ENCODE measurements at places on chromosomes 2 and 18.
A peak's percentile ranks its signal among the peaks of the same experiment; 100 is the strongest.

- H3K4me1 ChIP-seq = no peaks in the 10 kb centered on the region
- DNase-seq = peak; percentile 92
- no peaks in the 10 kb centered on the region for H3K36me3 ChIP-seq
These were observed 28.9 kb downstream of the IL1R2 start for GRCh38 chr2:102020596-102021170.

GRCh38 chr2:65292461-65293011 is 64.9 kb downstream of the ACTR2 start:
- no peak overlapping the region for H3K4me3 ChIP-seq
- no peaks in the 10 kb centered on the region for H3K27me3 ChIP-seq
- no peak overlapping the region for H3K27ac ChIP-seq
- DNase-seq = no peak
- H3K36me3 ChIP-seq = no peaks in the 10 kb centered on the region
- H3K4me1 ChIP-seq = no peaks in the 10 kb centered on the region

GRCh38 chr18:13536578-13536977 is 189.8 kb downstream of the FAM210A start:
- peaks cover 2% of the 10 kb centered on the region for H3K4me1 ChIP-seq
- H3K27ac ChIP-seq = no peak overlapping the region
- H3K27me3 ChIP-seq = no peaks in the 10 kb centered on the region
- H3K36me3 ChIP-seq = no peaks in the 10 kb centered on the region
- H3K4me3 ChIP-seq = no peak overlapping the region

DNA sequence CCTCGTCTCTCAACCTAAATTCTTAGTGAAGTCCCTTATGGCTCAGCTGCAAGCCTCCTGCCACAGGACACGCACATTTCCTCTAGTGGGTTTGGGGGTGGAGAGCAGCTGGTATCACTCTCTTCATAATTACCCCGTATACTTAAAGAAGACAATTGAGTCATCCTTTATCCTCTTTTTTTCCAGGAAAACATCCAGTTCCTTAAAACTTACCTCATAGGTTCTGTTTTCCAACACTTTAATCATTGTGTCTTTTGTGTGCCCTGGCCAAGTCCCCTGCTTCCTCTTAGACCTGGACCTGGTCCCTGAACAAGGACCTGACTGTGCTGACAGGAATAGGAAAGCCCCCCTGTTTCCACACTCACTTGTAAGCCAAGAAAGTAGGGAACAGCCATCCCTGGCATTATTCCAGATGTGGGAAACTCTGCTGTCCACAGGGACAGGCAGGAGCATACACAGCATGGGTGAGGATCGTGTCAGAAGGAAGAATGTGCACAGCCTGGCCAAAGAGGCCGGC is 42.3 kb upstream of the MYO1B start:
- no peaks in the 10 kb centered on the region for H3K4me1 ChIP-seq
- no peak for DNase-seq
- H3K27me3 ChIP-seq = no peaks in the 10 kb centered on the region
- no peak overlapping the region for H3K27ac ChIP-seq
- no peaks in the 10 kb centered on the region for H3K36me3 ChIP-seq

DNA sequence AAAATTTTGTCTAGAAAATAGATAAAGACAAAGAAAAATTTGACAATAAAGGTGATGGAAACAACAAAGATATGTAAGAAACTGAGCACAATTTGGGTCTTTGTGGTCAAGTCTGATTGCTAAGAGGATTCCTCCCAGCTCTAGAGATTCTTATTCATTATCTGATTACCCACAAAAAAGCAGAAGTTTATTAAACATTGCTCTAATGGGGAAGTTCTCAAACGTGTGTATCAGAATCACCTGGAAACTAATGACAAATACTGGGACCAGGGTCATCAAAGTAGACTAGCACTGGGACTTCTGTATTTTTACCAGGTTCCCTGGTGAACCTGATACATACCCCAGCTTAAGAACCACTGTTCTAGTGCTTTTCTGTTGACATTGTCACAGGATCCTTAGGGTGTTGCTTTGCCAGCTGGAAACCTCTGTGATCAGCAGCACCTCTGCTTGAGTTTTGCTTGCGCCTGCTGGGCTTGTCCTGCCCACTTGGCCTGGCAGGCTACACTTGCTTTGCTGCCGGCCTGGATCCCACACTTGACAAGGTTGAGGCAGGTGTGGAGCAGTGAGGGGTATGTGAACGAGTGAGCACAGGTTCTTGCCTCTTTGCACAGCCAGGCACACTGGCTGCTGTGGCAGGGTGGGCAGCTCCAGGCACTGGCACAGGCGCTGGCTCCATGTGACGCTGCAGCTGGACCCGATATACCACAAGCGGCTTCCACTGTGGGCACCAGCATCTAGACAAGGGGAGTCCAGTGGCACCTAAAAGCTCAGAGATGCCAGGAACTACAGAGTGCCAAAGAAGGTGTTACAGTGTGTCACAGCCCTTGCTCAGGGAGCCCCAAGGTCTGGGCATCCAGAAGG is 6.2 kb upstream of the GORASP2 start:
- H3K4me3 ChIP-seq = no peak overlapping the region
- DNase-seq = no peak
- no peak overlapping the region for H3K27ac ChIP-seq
- H3K4me1 ChIP-seq = no peaks in the 10 kb centered on the region
- H3K27me3 ChIP-seq = no peaks in the 10 kb centered on the region
- no peaks in the 10 kb centered on the region for H3K36me3 ChIP-seq
